ENCODE measurements at places on chromosomes 6 and 20.

DNA sequence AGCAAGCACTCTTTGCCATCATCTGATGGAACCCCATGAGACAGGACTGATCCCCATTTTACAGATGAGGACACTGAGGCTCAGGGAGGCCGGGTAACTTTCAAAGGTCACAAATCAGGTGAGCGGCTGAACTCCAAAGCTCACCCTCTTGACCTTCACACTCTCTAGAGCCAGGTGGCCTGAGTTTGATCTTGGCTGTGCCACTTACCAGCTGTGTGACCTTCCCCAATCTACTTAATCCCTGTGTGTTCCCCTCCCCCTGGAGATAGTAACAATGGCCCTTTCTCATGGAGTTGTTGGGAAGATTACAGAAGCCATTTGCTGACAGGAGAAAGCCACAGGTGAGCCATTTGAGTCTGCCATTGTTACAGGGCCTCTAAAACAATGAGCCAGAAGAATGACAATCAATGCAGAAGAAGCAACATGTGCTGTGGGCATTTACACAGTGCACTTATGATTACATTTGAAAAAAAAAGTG is 34.5 kb downstream of the BMP7 start:
- no peaks in the 10 kb centered on the region for H3K4me1 ChIP-seq
- H3K27me3 ChIP-seq: peaks cover 2% of the 10 kb centered on the region
- no peak for DNase-seq
- H3K36me3 ChIP-seq: no peaks in the 10 kb centered on the region
- H3K27ac ChIP-seq: no peak overlapping the region

- no peak overlapping the region for H3K27ac ChIP-seq
- H3K4me1 ChIP-seq: peaks cover 4% of the 10 kb centered on the region
- H3K36me3 ChIP-seq: no peaks in the 10 kb centered on the region
- H3K4me3 ChIP-seq: no peak overlapping the region
Measured at GRCh38 chr6:157596461-157596860, 215.5 kb downstream of the ZDHHC14 start.

DNA sequence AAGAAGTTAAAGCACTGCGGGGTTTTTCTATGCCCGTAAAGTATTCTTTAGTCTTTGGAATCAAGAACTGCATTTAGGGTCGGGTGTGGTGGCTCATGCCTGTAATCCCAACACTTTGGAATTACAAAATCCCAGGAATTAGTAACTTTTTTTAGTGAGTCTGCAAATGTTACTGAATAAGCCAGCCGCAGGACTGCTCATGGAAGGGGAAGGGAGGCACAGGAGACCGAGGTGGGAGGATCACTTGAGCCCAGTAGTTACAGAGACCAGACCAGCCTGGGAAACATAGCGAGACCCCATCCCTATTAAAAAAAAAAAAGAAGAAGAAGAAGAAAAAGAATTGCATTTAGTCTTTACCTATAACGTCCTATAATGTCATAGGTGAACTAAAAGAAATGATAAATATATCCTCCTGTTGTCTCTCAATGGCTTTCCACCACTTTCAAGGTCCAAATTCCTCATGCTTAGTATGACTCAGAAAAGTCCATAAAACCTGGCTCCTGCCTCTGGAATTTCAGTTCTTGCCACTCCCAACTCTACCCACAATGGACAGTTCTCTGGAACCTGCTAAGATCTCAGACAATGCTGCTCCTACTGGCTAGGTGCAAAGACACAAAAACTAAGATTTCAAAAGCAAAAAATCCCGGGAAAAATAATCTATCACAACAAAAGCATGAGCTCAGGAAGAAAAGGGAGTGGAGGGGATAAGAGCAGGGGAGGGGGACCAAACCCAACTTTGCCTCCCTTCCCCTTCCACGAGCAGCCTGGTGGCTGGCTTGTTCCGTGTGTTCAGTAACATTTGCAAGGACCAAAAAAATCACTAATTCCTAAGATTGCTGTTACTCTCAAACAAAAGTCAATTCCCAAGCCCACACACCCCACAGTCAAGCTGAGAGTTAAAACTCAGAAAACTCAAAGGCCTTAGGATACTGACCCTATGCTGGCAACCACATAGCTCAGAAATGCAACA is 39.0 kb downstream of the B4GALT5 start:
- H3K4me1 ChIP-seq: peaks cover 91% of the 10 kb centered on the region
- peak overlapping the region; percentile 31 for H3K4me3 ChIP-seq
- H3K36me3 ChIP-seq: no peaks in the 10 kb centered on the region
- H3K27me3 ChIP-seq: no peaks in the 10 kb centered on the region

DNA sequence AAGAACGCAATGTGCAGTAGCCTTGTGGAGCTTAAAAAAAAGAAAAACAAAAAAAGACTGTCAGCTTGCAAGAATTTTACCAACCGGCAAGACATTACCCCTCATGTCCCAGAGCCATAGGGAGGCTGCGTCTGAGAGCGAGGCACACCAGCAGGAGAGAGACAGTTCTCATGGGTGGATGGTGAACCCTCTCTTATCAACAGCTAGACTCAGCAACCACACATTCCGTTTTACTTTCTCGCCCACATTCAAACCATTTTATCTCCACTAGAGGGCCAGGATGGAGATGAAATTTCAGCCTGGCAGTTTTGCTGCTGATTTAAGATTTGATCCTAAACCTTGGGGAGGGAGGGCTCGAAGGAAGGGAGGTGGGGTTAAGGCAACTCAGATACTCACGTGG is 247.0 kb downstream of the ATXN1 start:
- no peak overlapping the region for H3K27ac ChIP-seq
- no peaks in the 10 kb centered on the region for H3K27me3 ChIP-seq
- DNase-seq: peak; percentile 35

- no peak for DNase-seq
- H3K4me1 ChIP-seq: no peaks in the 10 kb centered on the region
- no peaks in the 10 kb centered on the region for H3K27me3 ChIP-seq
- H3K36me3 ChIP-seq: no peaks in the 10 kb centered on the region
- no peak overlapping the region for H3K4me3 ChIP-seq
Measured at GRCh38 chr6:104813552-104813951, 46.2 kb downstream of the HACE1 start.

DNA sequence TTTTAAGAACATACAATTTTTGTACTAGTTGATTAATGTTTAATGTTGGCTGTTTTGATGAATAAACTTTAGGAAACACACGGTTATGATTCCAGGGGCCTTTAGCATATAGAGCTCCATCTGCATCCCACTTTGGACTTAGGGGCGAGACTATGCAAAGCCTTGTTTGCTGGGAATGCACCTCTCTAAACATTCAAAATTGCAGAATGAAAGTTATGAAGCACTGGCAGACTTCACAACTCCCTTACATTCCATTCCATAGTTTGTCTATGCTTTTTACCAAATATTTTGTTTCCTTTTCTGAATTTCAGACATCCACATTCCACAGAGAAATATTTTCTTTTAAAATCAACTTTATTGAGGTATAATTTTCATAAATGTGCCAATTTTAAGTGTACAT is 10.3 kb upstream of the TCP11 start:
- H3K27me3 ChIP-seq: no peaks in the 10 kb centered on the region
- H3K27ac ChIP-seq: no peak overlapping the region
